Fibroblast of the aortic adventitia (primary cell): ENCODE measurements at places on chromosomes 6 and 20. TPM values are rescaled to one million over a fixed set of nuclear protein-coding genes. Genes with fewer than 3 reads are reported as not detected.

ZNF512B gene
- 7.9 and 12.3 TPM in 2 replicates for total RNA-seq

CDSN gene
- not detected in 2 replicates for total RNA-seq

TDP2 gene
- 29.5 and 44.4 TPM in 2 replicates for total RNA-seq

FKBP1A gene
- 39.3 and 200 TPM in 2 replicates for total RNA-seq

TRIM31 gene
- not detected in 2 replicates for total RNA-seq

HLA-DQB1 gene
- total RNA-seq = not detected in 2 replicates

FABP7 gene
- total RNA-seq = not detected in 2 replicates

HLA-DOA gene
- not detected in 2 replicates for total RNA-seq

CENPW gene
- 13.7 and 55.9 TPM in 2 replicates for total RNA-seq

DNAH8 gene
- total RNA-seq = 0.08 TPM in 1 of 2 replicates, not detected in the other

ZBP1 gene
- not detected in 2 replicates for total RNA-seq

GRCh38 chr20:63977739-63978276 lies 1.6 kb downstream of the SAMD10 start:
- peak; percentile 51 for DNase-seq

DNA sequence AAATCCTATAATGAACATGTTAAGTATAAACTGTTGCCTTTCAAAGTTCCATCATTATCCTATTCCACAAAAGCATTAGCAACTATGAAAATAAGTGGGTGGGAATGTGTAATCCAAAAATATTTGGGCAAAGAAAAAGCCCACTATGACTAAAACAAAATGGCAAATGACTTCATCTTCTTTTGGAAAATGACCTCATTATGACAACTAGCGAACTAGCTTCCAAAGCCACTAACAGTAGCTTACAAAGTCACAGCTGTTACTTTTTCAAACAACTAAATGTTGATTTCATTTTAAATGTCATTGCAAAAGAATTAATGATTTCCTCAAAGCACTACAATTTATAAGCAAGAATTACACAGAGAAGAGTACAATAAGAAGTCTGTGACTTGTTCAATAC lies 49.8 kb upstream of the RUNX2 start:
- peak; percentile 29 for DNase-seq

DNA sequence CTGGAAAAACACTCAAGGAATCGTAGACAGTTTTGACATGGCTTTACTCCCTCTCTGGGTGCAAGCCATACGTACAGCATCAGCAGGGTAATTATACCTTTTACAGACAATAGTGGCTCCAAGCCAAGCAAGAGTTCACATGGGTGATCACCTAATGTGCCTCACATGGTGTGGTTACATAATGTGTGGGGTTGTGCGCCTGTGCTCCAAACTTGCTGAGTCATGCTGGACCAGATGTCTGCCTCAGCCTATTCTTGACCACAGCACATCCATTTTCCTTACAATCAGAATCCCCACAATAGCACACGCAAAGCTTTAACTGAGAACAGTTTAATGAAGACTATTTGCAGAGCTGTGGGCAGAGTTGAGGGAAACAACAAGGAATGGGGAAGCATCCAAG lies 74.5 kb downstream of the ALDH8A1 start:
- peak; percentile 46 for DNase-seq

DNA sequence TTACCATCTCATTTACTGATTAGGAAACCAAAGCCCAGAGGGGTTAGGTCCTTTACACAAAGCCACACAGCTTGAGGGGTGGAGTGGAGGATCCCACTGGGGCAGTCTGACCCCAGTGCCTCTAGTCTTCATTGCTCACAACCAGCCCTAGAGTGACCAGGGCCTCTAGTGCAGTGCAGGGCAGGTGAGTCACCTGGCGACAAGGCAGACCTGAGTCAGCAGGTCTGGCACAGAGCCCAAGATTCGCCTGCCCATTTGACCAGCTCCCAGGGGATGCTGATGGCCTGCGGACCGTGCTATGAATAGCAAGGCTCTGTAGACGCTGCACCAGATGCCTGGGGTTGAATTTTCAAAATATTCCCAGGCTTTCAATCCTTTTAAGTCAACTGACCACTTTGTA lies 29.9 kb downstream of the CDH26 start:
- DNase-seq = no peak

- DNase-seq = no peak
Measured at GRCh38 chr20:16662467-16662866, 67.4 kb upstream of the SNRPB2 start.

GRCh38 chr20:420721-421574 lies 12.8 kb downstream of the RBCK1 start:
- no peak for DNase-seq

- no peak for DNase-seq
Measured at GRCh38 chr6:25181350-25181724, 97.8 kb upstream of the CARMIL1 start.

GRCh38 chr20:46641424-46641823 lies 9.8 kb downstream of the SLC13A3 start:
- DNase-seq = no peak

DNA sequence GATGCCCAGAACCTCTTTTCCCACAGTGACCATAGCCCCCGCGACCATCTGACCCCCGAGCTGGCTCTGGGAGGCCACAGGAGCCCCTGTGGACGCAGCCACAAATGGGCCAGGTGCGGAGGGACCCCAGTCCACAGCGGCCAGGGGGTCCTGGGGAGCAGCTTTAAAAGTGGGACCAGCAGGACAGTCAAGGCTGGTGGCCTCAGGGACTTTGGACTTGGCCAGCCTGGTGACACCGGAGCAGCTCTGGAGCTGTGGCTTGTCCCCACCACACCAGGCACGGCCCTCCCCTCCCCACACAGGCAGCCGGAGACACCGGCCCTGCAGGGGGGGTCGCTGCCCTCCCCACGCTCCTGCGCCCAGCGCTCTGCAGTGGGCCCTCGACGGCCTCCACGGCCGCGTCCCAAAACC lies 3.5 kb downstream of the FNDC11 start:
- no peak for DNase-seq

- DNase-seq = no peak
Measured at GRCh38 chr6:139080255-139080920, 51.8 kb downstream of the ABRACL start.

DNA sequence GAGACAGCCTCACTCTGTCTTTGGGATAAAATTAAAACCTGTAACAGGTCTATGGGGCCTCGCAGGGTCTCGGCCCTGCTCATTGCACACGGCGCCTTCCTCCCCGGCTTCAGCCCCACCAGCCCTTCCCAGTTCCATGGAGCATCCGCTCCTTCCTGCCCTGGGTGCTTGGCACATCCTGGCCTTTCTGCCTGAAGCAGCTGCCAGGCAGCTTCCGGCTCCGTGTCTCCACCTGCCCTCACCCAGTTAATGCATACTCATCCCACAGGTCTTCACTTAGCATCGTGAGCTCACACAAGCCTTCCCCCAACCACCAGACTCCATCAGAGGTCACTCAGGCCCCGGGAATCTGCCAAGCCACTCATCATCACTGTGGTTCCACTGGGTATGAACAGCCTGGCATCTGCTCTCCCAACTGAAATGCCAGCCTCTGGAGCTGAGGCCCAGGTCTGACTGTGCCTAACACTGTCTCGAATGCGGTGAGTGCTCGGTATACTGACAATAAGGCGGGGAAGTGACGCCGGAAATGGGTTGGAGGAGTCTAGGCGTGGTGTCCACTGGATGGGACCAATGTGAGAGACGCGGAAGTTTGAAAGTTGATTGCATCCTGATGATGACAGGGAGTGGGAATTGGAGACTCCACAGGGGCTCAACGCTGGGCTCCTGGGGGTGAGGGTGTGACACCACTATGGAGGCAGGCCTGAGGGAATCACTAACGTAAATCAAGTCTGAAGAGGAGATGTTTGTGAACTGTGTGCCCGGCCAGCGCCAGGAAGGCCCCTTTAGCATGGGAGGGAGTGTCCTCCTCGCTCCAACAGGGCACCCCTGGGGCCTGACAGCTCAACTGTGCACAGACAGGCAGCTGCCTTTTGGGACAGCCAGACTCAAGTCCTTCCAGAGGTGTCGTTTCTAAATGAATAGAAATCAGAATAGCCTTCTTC lies 245.8 kb downstream of the TTLL2 start:
- no peak for DNase-seq

- DNase-seq = no peak
Measured at GRCh38 chr6:167510648-167511047, 185.8 kb downstream of the TTLL2 start.

GRCh38 chr20:41068806-41069205 lies 40.2 kb downstream of the TOP1 start:
- no peak for DNase-seq

DNA sequence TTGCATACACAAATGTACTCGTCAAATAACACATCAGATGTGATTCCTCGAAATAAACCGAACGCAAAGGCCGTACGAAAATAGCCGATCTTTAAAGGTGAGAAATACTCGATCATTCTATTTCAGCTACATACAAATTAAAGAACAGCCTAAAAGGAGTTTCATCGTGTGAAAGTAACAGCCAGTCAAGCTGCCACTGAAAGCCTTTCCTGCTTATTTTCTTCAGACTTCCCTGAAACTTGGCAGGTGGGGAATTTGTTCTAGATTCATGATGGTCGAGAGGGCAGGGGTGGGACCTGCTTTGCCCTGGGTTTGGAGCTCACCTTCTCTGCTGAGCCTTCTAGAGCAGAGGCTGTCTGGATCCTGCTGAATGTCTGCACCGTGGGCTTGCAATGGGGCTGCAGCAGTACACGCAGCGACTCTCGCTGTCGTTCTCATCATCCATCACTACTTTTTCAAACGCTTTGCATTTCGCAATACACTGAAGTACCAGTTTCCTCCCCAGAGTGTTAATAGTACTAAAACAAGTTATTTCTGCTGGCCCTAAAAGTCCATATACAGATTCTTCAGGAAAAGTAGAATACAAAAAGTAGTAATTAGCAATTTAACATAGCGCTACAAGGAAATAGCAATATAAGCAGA lies 16.2 kb downstream of the FOXC1 start:
- DNase-seq = peak; percentile 57

- DNase-seq = peak; percentile 2
Measured at GRCh38 chr6:164200071-164200470, 785.6 kb downstream of the QKI start.
